ENCODE measurements at places on chromosomes 2 and 18.

GRCh38 chr18:45801416-45802004 is 24.0 kb upstream of the SIGLEC15 start:
- DNase-seq, result no peak

GRCh38 chr2:145503511-145503910 is 983.6 kb upstream of the ZEB2 start:
- DNase-seq, result no peak

DNA sequence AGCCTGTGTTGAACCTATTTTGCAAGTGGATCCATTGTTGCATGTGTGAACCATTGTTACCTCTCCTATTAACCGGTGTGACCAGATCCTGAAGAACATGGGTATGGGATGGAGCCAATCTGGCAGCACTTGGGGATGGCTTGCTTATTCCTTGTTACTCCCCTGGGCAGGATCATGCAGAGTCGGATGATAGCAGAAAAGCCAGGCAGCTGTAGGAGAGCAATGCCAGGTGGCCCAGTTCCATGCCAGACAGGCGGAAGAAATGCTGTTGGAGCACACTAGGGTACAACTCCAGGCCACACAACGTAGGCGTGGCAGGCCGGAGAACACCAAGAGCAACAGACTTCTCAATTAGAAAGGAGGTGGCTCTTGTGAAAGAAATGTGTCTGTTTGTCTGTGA is 16.3 kb upstream of the MYO1B start:
- DNase-seq, result no peak

DNA sequence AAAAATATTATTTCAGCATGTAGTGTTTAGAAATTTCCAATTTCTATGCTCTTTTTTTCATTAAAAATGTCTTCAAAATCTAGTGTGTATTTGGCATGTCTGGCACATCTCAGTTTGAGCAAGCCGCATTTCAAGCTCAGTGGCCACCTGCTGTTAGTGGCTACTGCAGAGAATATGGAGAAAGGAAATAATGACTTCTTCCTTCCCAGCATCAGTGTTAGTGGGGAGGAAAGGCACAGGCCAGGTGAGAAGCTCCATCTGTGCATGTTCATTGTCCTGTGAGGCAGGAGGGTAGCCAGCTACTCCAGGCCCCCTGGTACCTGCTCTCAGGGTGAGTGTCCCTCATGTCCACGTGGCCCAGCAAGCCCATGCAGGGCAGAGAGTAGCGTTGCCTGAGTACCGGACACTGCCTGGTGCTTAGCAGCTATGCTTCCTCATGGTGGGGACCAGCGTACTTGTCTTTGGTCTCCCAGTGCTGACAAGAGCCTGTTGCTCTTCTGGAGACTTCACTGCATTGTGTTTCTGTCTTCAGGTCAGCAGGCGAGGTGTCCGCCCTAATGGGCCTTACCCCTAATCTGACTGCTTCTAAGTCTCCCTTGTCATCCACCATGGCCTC is 67.4 kb upstream of the CHMP1B start:
- DNase-seq, result no peak

DNA sequence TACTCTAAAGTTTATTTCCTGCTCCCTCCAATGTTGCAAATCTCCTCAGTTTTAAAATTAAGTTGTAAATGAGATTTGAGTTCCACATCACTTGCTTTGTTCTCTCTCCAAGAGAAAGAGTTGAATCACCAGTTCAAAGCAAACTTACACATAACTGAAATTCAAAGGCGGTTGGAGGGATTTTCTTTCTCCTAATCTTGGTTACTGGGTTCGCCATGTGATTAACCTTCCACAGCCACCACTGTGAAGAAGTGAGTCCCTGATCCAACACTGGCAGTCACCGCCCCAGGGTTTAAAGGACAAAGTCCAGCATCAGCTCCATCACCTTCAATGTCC is 247.1 kb downstream of the MYCN start:
- DNase-seq, result no peak

DNA sequence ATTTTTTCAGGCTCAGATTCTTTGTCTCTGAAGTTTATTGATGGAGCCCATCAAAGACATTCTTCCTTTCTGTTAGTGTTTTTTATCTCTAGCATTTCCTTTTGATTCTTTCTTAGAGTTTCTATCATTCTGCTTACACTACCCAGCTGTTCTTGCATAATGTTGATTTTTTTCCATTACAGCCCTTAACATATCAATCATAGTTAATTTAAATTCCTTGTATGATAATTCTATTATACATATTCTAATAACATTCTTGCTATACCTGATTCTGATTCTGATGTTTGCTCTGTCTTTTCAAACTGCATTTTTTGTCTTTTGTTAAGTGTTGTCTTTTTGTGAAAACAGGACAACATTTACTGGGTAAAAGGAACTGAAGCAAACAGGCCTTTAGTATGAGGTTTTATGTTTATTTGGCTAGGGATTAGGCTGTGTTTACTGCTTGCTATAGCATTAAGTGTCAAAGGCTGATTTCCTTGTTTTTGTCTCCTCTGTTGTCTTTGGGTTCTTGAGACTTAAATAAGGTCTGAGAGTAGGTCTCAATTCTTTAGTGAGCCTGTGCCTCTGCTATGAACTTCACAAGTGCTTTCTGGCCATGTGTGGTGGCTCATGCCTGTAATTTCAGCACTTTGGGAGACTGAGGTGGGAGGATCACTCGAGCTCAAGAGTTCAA is 8.0 kb upstream of the STAM2 start:
- no peak for DNase-seq

GRCh38 chr18:24446453-24446852 is 14.0 kb upstream of the HRH4 start:
- no peak for DNase-seq

DNA sequence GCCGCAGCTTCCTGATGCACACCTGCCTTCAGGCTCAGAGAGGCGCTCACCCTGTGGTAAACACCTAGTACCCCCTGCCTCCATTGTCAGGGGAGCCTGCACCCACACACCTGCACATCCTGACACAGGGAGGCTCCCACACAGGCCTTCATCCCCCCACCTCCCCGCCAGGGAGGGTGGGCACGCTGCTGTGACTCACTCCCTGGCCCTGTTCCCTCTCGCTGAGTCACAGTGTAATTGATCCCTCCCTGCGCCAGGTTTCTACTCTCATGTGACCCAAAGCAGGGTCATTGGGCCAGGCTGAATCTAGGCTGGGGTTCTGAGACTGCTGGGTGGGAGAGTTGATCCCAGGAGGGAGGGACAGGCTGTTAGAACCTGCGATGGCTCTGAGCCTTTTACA is 8.5 kb upstream of the CELF4 start:
- no peak for DNase-seq

- no peak for DNase-seq
Observed at GRCh38 chr2:172246649-172247048, 143.9 kb upstream of the DLX2 start.

GRCh38 chr2:46980786-46981573 is 65.4 kb upstream of the MCFD2 start:
- DNase-seq, result no peak
